ENCODE measurements at places on chromosomes 1 and 21. TPM values are rescaled to one million over a fixed set of nuclear protein-coding genes. Genes with fewer than 3 reads are reported as not detected.

The C8B gene
- total RNA-seq = not detected

The C2CD4D gene
- total RNA-seq = 0.12 TPM

The SNIP1 gene
- 15.4 TPM for total RNA-seq

The CLSTN1 gene
- 114 TPM for total RNA-seq

The NPL gene
- total RNA-seq = 11.4 TPM

The NGF gene
- 2.2 TPM for total RNA-seq

The DCAF8 gene
- total RNA-seq = 148 TPM

The PLEKHN1 gene
- total RNA-seq = 0.23 TPM

The NPHS2 gene
- total RNA-seq = 46.4 TPM

The LYPD8 gene
- total RNA-seq = not detected

The WNT3A gene
- total RNA-seq = 0.06 TPM

The ASPM gene
- 12.7 TPM for total RNA-seq

The SLAMF8 gene
- 0.88 TPM for total RNA-seq

The GNAT2 gene
- not detected for total RNA-seq

The LRRC38 gene
- 7.4 TPM for total RNA-seq

The CD164L2 gene
- total RNA-seq = 0.35 TPM

The ATP6V1G3 gene
- 1.9 TPM for total RNA-seq

The KCNQ4 gene
- 8.6 TPM for total RNA-seq

The AHCTF1 gene
- 28.9 TPM for total RNA-seq

The SASS6 gene
- total RNA-seq = 3.9 TPM

The SPRR1B gene
- total RNA-seq = not detected

The F11R gene
- 96.5 TPM for total RNA-seq

The ARTN gene
- total RNA-seq = 2.7 TPM

The FGR gene
- total RNA-seq = 10.9 TPM

The MPL gene
- total RNA-seq = 0.58 TPM

The LEFTY1 gene
- 3.9 TPM for total RNA-seq

The TM2D1 gene
- 72.4 TPM for total RNA-seq

The NFASC gene
- 24.3 TPM for total RNA-seq

The ZMYND12 gene
- 3.5 TPM for total RNA-seq

The DPM3 gene
- 33.9 TPM for total RNA-seq

Data from metanephros (tissue), 2 donors.